Body of pancreas (tissue), 4 donors: ENCODE measurements at places on chromosomes 1 and 21.

GRCh38 chr21:37350472-37350871, 16.1 kb upstream of the DYRK1A start:
- H3K27ac ChIP-seq: no peak overlapping the region
- no peaks in the 10 kb centered on the region for H3K36me3 ChIP-seq
- H3K4me3 ChIP-seq: no peak overlapping the region

DNA sequence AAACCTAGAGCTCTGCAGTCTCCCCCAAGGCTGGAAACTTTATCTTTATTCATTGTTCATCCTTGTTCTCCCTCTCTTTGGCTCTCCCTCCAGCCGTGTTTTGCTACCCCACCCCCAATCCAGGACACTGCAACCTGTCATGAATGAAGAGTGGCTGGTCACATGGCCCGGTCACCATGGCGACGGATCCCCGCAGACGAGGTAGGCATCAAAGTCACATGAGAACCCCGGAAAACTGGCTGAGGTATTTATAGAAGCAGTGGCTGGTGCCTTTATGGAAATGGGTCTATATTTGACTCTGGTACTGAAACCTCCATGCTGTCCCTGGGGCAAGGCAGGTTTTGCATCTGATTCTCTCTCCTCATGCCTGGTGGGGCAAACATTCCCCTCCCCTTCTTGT, 13.4 kb upstream of the SLC6A17 start:
- H3K4me3 ChIP-seq: no peak overlapping the region
- H3K36me3 ChIP-seq: no peaks in the 10 kb centered on the region
- DNase-seq: peak; percentile 65
- H3K4me1 ChIP-seq: peaks cover 10% of the 10 kb centered on the region

DNA sequence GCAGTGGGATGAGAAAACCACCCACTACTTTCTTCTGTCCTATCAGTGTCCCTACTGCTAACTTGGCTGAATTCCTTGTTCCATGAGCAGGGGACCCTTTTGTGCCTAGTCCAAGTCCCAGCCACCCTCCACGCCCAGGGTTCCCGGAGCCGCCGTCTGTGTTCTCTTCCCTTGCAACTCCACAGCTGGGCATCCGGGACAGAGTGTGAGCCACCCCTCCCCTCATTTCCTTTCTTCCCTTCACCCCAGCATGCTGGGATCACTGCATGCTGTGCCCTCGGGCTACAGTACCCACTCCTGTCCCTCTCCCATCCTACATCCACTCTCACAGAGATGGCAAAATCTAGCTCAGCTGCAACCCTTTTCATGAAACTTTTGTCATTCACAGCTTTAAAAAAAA, 44.5 kb downstream of the PGBD5 start:
- H3K4me1 ChIP-seq: peaks cover 37% of the 10 kb centered on the region
- no peaks in the 10 kb centered on the region for H3K36me3 ChIP-seq
- H3K27ac ChIP-seq: peak overlapping the region; percentile 80
- no peak overlapping the region for H3K4me3 ChIP-seq
- H3K27me3 ChIP-seq: no peaks in the 10 kb centered on the region
- DNase-seq: no peak

DNA sequence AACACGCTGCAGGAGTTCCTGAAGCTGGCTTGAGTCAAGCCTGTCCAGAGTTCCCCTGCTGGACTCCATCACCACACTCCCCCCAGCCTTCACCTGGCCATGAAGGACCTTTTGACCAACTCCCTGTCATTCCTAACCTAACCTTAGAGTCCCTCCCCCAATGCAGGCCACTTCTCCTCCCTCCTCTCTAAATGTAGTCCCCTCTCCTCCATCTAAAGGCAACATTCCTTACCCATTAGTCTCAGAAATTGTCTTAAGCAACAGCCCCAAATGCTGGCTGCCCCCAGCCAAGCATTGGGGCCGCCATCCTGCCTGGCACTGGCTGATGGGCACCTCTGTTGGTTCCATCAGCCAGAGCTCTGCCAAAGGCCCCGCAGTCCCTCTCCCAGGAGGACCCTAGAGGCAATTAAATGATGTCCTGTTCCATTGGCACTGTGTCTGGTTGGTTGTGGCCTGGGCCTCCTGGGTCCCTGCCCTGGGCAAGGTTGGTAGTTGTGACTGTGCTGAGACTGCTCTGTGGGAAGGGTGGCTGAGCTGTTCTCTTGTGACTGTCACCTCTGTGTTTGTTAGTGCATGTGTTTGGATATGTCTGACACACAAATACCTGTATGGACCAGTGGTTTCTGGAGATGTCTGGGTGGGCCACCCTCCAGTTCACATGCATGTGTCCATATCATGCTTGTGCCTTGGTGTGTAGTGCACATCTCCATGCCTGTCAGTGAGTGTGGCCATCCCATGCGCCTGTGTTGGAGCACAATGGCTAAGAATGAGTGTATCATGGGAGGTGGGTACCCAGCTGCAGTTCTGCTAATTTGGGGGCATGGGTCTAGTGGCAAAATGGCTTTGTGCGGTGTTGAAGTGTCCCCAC, 1.4 kb downstream of the SH3BGRL3 start:
- no peaks in the 10 kb centered on the region for H3K36me3 ChIP-seq
- no peaks in the 10 kb centered on the region for H3K27me3 ChIP-seq
- H3K4me3 ChIP-seq: no peak overlapping the region
- H3K4me1 ChIP-seq: peaks cover 66% of the 10 kb centered on the region
- DNase-seq: no peak

GRCh38 chr1:190665045-190665444, 187.4 kb upstream of the BRINP3 start:
- H3K4me3 ChIP-seq: no peak overlapping the region
- H3K27ac ChIP-seq: no peak overlapping the region
- no peaks in the 10 kb centered on the region for H3K36me3 ChIP-seq

DNA sequence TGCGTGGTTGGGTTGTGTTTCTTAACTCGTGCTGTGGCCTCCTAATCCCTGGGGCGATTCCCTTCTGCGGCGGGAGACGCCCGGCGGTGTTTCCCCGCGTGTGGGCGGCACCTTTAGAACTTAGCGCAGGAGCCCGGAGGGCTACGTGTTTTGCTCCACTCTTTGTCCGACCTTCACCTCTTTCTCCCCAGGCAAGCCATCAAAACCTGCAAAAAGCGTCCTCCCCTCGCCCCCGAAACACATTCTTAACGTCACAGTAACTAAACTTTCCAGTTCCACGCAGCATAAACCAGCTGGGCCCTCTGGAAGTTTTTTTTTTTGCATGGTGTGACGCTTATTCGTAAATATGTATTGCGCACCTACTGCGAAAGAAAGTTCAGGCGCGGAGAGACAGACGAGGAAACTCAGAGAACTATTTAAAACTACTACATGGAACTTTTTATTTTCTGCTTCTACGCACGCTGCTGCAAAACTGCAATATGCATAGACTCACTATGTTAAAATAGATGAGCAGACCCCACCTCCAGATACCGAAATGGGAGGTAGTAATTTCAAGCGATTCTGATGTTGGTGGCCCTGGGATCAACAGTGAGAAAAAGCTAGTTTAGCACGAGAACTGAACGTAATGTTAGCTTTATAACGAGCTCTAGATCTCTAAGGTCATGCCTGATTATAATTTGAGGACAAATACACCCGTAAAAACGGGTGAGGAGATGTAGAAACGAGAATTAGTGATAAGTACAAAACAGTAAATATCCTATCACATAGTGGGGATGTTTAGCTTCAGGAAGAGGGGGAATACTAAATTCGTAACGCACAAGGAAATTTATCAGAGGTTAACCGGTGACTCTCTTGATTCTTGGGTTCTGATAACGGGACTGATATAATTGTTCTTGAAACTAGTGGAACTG, 920 bp downstream of the MTR start:
- no peaks in the 10 kb centered on the region for H3K27me3 ChIP-seq
- DNase-seq: peak; percentile 60
- peaks cover 40% of the 10 kb centered on the region for H3K4me1 ChIP-seq
- peak overlapping the region; percentile 96 for H3K27ac ChIP-seq

- H3K4me1 ChIP-seq: peaks cover 17% of the 10 kb centered on the region
- H3K36me3 ChIP-seq: no peaks in the 10 kb centered on the region
- no peak overlapping the region for H3K27ac ChIP-seq
- no peaks in the 10 kb centered on the region for H3K27me3 ChIP-seq
These were observed 3.4 kb upstream of the SPAG17 start for GRCh38 chr1:118188411-118188810.

DNA sequence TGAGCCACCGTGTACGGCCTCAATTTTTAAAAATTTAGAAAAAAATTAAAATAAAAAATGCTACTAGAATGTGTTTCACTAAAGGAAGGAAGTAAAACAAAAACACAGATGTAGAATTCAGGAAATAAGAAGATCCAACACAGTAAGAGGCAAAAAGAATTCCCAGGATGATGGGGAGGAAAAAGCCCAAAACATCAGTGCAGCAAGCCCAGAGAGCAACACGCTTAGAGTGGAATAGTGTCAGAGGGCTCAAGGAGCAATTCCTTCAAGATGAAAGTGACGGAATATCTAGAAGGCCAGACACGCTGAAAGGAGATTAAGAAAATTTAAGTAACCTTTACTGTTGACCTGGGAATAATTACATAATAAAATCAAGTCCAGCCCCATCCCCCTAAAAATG, 80.4 kb downstream of the DAP3 start:
- peaks cover 31% of the 10 kb centered on the region for H3K36me3 ChIP-seq
- H3K27ac ChIP-seq: no peak overlapping the region
- no peaks in the 10 kb centered on the region for H3K4me1 ChIP-seq
- no peaks in the 10 kb centered on the region for H3K27me3 ChIP-seq
- no peak for DNase-seq

DNA sequence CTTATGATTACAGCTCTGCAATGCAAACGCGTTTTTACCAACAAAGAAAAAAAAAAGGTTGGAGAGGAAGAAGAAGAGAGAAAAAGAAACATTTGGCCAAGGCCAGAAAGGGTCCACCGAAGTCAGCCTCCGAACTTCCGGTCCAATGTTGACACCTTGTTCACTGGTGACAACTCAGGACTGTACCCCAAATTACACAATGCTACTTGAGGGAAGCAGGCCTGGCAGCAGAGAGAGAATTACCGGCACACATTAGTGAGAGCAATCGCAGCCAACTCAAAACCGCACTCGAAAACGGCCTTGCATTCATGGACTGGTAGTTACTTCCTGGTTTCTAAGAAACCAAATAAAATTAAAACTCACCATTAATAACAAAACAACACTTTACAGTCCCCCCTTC, 652.5 kb downstream of the KIF26B start:
- H3K4me1 ChIP-seq: peaks cover 5% of the 10 kb centered on the region
- no peaks in the 10 kb centered on the region for H3K36me3 ChIP-seq
- no peaks in the 10 kb centered on the region for H3K27me3 ChIP-seq
- no peak overlapping the region for H3K27ac ChIP-seq
- H3K4me3 ChIP-seq: no peak overlapping the region

GRCh38 chr1:107950464-107950863, 14.5 kb downstream of the VAV3 start:
- DNase-seq: no peak
- H3K4me1 ChIP-seq: no peaks in the 10 kb centered on the region
- H3K27ac ChIP-seq: no peak overlapping the region
- no peaks in the 10 kb centered on the region for H3K27me3 ChIP-seq

GRCh38 chr1:188719735-188720134, 1757.9 kb downstream of the BRINP3 start:
- H3K4me1 ChIP-seq: no peaks in the 10 kb centered on the region
- H3K27ac ChIP-seq: no peak overlapping the region
- DNase-seq: no peak
- H3K4me3 ChIP-seq: no peak overlapping the region
- no peaks in the 10 kb centered on the region for H3K27me3 ChIP-seq
- no peaks in the 10 kb centered on the region for H3K36me3 ChIP-seq

- no peaks in the 10 kb centered on the region for H3K27me3 ChIP-seq
- no peak overlapping the region for H3K27ac ChIP-seq
- DNase-seq: peak; percentile 47
- peaks cover 14% of the 10 kb centered on the region for H3K4me1 ChIP-seq
These were observed 55.6 kb downstream of the NKAIN1 start for GRCh38 chr1:31183927-31184554.

DNA sequence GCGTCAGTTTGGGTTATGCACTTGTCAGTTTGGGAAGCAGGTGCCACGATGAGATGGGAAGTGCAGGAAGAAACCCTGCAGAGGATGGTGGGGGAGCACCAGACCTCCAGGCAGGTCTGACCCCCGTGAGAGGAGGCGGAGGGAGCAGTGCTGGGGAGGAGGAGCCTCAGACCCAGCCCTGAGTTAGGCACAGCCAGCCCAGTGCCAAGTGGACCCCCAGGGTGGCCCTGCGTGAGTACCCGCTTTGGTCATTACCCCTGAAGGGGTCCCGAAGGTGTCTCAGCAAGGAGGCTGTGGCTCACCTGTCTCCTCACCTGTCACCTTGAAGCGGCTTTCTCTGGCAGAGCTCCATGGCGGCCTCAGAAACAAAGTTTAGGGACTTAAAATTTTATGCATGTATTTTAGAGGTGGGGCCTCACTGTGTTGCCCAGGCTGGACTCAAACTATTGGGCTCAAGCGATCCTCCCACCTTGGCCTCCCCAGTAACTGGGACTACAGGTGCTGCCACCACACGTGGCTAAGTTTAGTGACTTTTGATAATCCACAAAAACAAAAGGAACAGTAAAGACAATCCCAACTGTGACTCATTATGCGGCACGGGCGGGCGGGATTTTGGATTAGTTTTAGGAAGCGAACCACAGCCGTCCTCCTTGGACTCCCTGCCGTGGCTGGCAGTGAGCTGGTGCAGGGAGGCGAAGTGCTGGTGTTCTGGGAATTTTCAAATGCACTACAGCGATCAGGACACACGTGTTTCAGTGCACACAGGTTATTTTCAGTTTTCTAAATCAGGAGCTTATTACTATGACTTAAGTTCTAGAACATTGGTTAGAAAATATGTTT, 4.7 kb downstream of the AGPAT3 start:
- H3K4me1 ChIP-seq: peaks cover 33% of the 10 kb centered on the region
- H3K36me3 ChIP-seq: no peaks in the 10 kb centered on the region

DNA sequence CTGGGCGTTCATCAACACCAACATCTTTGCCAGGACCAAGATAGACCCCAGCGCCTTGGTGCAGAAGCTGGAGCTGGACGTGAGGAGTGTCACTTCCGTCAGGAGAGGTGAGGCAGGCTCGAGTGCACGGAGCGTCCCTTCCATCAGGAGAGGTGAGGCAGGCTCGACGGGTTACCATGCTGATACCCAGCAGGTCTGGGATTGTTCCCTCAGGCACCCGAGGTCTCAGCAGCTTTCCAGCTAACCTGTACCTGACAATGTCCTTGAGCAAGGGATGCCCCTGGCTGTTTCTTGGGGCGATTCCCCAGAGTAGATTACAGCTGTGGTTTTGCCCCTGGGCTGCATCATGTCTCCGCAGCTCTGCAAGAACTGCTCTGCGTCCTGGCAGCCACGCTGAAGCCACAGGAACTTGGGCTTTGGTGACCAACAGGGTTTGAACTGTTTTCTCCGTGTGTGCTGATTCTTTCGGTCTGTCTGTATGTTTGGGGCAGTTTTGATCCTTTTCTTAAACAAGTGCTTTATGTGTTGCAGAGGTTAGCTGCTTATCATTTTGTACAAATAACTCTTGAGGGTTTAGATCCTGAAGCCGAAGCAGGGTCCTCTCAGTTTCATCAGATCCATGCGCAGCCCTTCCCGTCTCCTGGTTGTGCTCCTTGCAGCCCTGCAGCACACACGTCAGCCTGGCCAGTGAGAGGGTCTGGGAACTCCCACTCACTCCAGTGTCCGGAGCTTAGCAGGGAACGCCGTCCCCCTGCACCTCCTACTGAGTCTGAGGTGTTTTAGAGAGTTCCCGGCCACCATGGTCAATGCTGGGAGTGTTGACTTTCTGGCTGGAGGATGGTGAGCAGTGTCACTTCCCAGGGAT, 4.1 kb downstream of the SLX9 start:
- DNase-seq: no peak
- no peak overlapping the region for H3K4me3 ChIP-seq
- no peaks in the 10 kb centered on the region for H3K36me3 ChIP-seq
- H3K27me3 ChIP-seq: no peaks in the 10 kb centered on the region
